ENCODE measurements at places on chromosomes 12 and 14.

- peak; percentile 49 for DNase-seq
Measured at GRCh38 chr12:123069436-123070266, 81.2 kb downstream of the PITPNM2 start.

GRCh38 chr12:38547586-38547985, 231.0 kb downstream of the ALG10B start:
- no peak for DNase-seq

- no peak for DNase-seq
Measured at GRCh38 chr14:54488318-54488645, 498 bp downstream of the GMFB start.

- DNase-seq, result no peak
Measured at GRCh38 chr14:60805841-60806430, 71.4 kb downstream of the MNAT1 start.

DNA sequence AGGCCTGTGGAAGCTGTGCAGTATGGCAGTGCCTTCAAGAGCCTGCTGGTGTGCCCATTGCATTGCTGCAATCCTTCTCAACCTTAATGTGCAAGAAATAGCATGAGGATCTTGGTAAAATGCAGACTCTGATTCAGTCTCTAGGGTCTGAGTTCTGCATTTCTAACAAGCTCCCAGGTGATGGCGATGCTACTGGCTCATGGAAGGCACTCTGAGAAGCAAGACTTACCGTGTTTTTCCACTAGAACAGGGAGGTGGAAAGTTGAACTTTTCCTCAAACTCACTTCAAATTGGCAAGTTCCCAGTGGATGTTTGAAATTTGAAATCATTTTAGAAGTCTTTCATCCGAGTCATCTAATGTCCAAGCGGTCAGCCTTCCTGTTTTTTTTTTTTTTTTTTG, 55.5 kb downstream of the MYRFL start:
- no peak for DNase-seq

- DNase-seq, result peak; percentile 3
Measured at GRCh38 chr14:67358924-67359774, 455 bp downstream of the ATP6V1D start.

- no peak for DNase-seq
Measured at GRCh38 chr12:127487031-127487430, 779.9 kb upstream of the TMEM132C start.

DNA sequence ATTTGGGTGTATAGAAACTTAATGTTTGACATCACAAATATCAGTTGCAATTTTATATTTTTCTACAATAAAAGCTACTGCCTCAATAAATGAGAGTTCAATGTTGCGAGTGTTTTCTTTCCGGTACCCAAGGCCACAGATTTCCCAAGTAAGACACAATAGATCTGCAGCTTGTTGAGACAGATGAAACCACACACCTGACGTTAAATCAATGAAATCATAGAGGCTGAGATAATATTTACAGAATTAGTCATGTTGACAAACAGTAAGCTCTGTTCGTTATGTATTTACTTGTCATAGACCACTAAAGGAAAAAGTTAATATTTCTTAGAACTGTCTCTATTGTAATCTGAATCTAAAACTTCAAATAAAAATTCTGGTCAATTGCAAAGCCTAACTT, 49.2 kb upstream of the PTHLH start:
- DNase-seq, result peak; percentile 58

- DNase-seq, result peak; percentile 24
Measured at GRCh38 chr12:53939141-53940108, 794 bp downstream of the HOXC13 start.

- DNase-seq, result no peak
Measured at GRCh38 chr12:124629117-124629516, 61.7 kb upstream of the NCOR2 start.

DNA sequence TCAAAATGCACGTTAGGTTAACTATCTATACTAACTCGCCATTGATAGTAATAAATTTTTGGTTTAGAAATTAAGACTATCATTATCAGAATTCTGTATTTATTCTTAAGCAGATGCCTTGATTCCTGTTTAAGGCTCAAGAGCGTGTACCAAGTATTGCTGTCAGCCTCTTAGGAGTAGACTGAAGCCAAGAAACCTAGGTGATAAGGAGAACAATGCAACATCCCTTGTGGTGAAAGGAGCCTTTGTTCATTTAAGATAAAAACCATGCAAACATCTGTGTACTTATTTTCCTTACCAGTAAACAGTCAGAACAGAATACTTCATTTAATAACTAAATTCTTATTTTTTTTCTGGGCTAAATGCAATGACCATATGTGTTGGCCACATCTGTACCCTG, 109.4 kb upstream of the NOVA1 start:
- DNase-seq, result no peak

GRCh38 chr14:100019156-100019744, 46.0 kb upstream of the EVL start:
- DNase-seq, result peak; percentile 84

- no peak for DNase-seq
Measured at GRCh38 chr12:102527171-102527720, 46.9 kb upstream of the IGF1 start.

DNA sequence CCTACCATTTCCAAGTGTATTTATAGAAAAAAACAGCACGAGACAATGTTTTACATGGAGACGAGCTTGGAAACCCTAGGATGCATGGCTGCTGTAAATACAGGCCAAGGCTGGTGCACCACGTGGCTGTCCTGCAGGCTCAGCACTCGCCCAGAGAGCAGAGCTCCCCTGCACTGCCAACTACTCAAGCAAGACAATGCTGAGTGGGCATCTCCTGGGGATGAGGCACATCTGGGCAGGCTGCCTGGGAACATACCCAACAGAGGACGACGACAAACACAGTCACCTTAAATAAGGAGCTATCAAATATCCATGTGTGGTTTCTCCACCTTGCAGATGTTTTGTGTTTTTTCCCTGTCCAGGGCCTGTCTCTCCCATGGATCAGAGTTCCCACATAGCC, 128.3 kb upstream of the PRMT8 start:
- no peak for DNase-seq

DNA sequence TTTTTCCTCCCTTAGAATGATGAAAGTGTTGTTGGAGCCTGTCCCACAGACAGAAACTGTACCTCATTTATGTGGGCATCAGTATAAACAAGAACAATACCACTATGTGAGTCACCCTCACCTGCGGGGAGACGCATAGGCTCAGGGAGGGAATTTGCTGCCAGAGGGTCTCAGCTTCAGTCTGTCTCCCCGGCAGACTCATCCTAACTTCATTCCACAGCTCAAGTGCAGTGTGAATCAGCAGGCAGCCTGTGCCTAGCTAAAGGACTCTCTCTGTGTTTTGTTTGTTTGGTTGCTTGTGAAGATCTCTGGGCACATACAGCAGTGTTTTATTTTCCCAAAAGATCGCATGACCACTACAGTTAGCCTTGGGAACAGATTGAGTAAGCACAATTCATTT, 98.9 kb downstream of the PRKCH start:
- DNase-seq, result no peak
